ENCODE measurements at places on chromosomes 12 and 14.

- DNase-seq: no peak
These were observed 44.8 kb downstream of the GCH1 start for GRCh38 chr14:54857830-54858269.

- no peak for DNase-seq
These were observed 108.7 kb upstream of the NCOR2 start for GRCh38 chr12:124675881-124676713.

DNA sequence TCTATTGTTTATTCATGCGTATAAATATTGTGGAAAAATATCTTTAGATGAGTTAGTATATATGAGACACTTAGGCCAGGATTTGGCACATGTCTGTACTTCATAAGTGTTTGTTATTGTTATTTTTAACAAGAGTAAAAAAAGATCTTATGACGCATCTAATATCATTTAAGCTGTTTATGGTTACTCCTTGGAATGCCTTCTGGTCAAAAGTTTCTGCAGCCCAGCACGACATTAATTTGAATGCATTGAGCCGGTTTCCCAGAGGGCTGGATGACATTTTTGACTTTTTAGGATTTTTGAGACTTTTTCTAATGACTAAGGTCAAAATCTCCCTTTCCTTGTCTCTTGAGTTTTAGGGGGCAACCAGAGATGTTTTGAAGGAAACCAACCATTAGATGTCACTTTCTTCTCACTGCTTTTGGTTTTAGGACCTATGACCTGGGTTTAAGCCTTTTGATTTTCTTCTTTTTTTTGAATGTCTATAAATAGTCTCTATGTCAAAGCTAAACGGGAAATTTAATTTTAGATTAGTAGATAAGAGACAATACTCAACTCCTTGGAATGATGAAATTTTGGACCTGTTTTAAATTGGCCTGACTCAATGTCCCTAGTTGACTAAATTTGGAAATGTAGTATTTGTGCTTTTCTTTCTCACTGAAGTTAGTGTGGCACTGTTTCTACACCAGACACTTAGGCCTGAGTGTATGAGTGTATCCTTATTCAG lies 215.5 kb downstream of the AEBP2 start:
- DNase-seq: peak; percentile 5

- DNase-seq: peak; percentile 82
These were observed 1.0 kb downstream of the IGFBP6 start for GRCh38 chr12:53098354-53098981.

DNA sequence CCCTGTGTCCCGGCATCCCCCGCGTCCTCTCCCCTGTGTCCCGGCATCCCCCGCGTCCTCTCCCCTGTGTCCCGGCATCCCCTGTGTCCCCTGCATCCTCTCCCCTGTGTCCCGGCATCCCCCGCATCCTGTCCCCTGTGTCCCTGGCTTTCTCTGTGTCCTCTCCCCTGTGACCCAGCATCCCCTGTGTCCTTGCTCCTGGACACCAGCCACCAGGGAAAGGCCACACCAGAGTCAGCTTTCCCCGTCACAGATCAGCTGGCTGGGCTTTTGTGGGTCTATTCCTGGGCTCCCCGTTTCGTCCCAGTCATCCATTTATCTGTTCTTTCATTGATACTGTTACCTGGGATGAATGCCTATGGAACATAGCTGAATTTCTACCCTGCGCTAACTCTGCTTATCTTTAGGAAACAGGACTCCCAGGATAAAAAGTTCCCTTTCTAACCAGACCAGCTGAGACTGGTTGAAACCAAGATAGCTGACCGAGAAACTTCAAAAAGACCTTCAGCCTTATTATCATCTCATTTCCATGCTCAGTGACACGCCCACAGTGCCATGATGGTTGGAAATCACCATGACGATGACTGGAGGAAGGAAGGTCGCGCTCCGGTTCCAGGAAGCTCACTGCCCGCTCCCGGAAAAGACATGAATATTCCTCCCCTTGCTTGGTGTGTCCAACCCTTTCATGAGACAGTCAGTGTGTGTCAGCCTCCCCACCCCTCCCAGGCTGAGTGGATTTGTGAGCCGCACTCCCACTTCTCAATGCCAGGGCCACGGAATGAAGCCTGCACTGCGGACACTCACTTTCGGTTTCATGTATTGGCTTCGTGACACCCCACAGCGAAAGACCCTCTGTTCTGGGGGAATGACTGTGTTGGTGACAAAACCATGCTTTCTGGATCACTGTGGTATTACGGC lies 276.4 kb upstream of the SFSWAP start:
- no peak for DNase-seq

- DNase-seq: no peak
These were observed 153.7 kb downstream of the SLC25A21 start for GRCh38 chr14:37018571-37019240.

DNA sequence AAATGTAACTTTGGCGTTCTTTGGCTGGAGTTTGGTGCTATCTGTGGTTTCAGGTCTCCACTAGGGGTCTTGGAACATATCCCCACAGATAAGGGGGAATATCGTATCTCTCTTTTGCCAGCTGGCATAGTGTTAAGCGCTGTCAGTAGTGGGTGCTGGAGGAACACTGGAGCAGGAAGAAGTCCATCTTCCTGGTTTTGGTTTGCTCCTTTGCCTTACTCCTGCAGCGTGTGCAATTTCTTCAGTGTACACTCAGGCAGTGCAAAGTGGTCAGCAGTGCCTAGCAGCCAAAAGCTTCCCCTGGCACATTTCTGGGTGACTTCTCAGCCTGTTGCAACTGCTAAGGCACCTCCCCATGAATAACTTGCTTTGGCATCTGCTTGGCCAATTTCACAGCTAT lies 11.7 kb upstream of the RIPK3 start:
- DNase-seq: no peak

DNA sequence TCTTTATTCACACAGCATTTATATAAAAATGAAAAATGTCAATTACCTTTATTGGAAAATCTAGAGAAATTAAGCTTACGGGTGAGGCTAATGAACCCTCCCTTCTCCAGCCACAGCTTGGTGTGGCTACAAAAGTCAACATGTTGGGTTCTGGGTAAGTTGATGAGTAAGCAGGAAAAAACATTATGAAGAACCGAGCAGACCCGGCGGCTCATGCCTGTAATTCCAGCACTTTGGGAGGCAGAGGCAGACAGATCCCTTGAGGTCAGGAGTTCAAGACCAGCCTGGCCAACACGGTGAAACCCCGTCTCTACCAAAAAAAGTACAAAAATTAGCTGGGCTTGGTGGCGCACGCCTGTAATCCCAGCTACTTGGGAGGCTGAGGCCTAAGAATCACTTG lies 10.9 kb downstream of the NAA25 start:
- DNase-seq: peak; percentile 18

DNA sequence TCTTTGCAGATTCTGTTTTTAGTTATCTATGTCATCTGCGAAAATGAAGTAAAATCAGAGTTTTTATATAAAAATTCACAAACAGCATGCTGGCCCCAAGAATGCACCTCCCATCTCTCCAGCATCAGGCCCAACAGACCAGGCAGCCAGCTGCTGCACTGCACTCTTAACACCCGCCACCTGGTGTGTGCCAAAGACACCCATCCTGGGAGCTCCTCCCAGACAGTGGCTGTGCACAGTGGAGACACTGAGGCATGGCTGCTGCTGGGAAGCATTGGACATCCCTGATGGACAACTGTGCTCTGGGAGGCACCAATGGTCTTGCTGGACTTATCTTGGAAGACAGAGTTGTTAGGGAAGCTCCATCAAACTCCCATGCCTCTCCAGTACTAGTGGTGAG lies 817.2 kb downstream of the TMEM121 start:
- DNase-seq: no peak

DNA sequence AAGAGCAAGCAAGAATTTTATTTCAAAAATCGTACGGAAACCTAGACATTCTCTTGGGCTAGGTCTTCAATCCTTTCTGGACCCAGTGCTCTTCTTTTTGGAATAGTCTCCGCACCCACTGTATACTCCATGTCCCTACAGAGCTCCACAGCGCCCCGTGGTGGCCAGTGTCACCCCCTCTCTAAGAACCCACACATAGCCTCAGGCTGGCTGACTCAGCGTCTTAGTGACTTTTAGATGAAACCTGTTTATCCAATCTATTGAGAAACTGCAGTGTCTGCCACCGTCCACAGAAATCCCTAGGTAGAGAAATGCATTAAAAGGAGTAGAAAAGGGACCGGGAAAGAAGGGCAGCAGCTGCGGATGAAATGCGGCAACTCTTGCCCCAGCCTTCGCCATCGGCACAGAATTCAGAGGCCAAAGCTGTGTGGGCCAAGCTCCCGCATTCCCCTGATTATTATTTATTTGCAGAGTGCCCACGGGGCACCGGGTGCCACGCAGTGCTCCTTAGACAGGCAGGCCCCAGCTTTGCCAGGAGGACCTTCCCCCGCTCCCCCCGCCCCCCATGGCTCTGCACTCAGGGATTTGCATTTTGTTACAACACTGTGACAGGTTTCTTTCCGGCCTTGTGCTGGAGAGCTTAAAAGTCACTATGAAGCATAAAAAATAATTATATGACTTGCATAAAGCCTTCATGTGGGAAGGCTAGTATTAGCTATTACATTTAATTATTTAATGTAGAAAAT lies 170.1 kb upstream of the FKBP4 start:
- peak; percentile 10 for DNase-seq

- DNase-seq: no peak
These were observed 28.6 kb downstream of the GABARAPL1 start for GRCh38 chr12:10241290-10241689.

- no peak for DNase-seq
These were observed 164.7 kb downstream of the SSPN start for GRCh38 chr12:26360062-26360461.

- DNase-seq: peak; percentile 90
These were observed 113.3 kb downstream of the FOXN3 start for GRCh38 chr14:89303456-89304435.

DNA sequence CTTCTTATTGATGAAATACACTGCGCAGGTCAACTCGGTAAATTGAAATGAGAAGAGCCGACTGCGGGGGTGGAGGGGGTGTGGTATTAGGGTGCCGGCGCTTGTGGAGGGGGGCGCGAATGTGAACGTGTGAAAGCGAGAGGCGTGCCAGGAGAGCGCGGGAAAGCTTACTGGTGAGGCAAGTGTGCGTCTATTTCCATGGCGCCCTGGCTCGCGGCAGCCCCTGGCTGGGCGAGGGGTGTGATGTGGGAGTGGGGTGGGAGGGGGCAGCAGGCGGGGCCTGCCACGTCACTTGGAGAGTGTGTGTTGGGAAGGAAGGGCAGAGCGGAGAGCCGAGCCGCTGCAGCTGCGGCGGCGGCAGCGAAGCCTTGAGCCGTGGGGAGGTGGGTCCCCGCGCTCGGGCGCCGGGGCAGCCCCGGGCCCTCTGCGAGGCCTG lies 88.8 kb downstream of the GALNT8 start:
- DNase-seq: no peak

- DNase-seq: no peak
These were observed 286.4 kb upstream of the TMEM132C start for GRCh38 chr12:127980585-127980984.

GRCh38 chr12:121296618-121297434 lies at the start of gene CAMKK2:
CAMKK2 (minus strand) TSS chr12:121296709; CDS start chr12:121274526, 22,183 bp downstream.
- DNase-seq: peak; percentile 73

GRCh38 chr14:88426271-88426670 lies 40.8 kb downstream of the SPATA7 start:
- peak; percentile 58 for DNase-seq

DNA sequence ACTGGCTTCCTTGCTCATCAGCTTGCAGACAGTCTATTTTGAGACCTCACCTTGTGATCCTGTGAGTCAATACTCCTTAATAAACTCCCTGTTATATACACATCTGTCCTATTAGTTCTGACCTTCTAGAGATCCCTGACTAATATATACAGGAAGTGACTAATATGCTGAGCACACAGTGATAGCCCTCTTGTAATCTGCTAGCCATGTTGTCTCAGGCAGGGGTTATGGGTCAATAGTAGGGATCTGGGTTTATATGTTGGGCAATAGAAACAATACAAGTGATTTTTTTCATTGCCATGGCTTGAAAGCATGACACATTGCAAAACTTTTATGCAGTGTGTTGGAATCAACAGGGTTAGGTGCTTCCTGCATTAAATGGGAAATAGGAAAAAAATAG lies 562.2 kb downstream of the GALC start:
- DNase-seq: no peak

GRCh38 chr14:41498959-41499358 lies 107.7 kb upstream of the LRFN5 start:
- DNase-seq: no peak

DNA sequence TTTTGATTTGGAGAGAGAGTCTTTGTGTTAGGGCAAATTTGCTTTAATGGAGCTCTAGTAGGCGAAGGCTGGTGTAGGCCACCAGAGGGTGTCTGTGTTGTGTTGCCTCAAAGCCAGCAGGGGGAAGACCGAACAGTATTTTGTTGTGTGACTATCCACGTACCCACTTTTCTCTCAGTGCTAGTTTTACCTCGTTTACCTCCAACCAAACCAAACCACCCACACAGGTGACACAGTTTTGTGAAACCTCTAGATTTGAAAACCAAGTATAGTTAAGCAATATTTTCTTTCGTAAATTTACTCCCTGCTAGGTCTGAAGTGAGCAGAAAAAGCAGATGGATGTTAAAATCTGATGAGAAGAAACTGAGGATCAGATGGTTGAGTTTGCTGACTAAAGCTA lies 36.3 kb upstream of the NPFF start:
- peak; percentile 78 for DNase-seq

DNA sequence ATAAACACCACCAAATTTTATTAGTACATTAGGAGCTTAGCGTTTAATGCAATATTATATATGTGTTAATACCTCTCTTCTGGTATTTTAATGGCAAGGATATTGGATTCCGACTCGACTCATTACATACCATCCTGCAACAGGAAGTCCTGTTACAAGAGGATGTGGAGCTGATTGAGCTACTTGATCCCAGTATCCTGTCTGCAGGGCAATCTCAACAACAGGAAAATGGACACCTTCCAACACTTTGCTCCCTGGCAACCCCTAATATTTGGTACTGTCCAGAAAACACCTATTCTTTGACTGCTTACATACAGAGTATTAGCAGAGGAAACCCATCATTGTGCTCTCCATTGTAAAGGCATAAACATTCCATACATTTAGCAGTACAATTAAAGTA lies 45.2 kb downstream of the VEZT start:
- DNase-seq: no peak

DNA sequence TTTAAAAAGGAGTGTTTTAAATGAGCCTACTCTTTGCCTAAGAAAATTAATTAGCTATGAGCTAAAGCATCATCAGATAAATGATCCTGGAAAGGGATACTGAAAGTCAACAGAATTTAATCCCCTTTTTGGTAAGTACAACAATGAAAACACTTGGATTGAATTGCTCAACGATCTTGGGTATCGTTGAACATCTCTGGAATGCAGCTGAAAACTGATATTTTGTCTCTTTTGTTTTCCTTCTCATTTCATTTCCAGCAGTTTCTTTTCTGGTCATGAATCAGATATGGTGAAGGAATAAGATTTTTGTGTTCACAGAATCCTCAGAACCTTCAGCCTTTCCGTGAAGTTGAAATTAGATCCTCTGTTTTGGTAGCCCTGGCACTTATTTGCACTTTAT lies 771.2 kb downstream of the FSCB start:
- DNase-seq: no peak

GRCh38 chr12:26768611-26769603 lies 64.1 kb downstream of the ITPR2 start:
- DNase-seq: peak; percentile 28

GRCh38 chr14:94334872-94335271 lies 11.7 kb upstream of the SERPINA6 start:
- peak; percentile 18 for DNase-seq

GRCh38 chr12:41983856-41984255 lies 160.8 kb downstream of the GXYLT1 start:
- DNase-seq: no peak

All from astrocyte of the spinal cord (primary cell).